ENCODE measurements at places on chromosomes 11 and 22.

- DNase-seq: no peak
Observed at GRCh38 chr11:20163783-20164481, 3.7 kb upstream of the DBX1 start.

- no peak for DNase-seq
Observed at GRCh38 chr22:40817737-40818136, 1.4 kb downstream of the SLC25A17 start.

DNA sequence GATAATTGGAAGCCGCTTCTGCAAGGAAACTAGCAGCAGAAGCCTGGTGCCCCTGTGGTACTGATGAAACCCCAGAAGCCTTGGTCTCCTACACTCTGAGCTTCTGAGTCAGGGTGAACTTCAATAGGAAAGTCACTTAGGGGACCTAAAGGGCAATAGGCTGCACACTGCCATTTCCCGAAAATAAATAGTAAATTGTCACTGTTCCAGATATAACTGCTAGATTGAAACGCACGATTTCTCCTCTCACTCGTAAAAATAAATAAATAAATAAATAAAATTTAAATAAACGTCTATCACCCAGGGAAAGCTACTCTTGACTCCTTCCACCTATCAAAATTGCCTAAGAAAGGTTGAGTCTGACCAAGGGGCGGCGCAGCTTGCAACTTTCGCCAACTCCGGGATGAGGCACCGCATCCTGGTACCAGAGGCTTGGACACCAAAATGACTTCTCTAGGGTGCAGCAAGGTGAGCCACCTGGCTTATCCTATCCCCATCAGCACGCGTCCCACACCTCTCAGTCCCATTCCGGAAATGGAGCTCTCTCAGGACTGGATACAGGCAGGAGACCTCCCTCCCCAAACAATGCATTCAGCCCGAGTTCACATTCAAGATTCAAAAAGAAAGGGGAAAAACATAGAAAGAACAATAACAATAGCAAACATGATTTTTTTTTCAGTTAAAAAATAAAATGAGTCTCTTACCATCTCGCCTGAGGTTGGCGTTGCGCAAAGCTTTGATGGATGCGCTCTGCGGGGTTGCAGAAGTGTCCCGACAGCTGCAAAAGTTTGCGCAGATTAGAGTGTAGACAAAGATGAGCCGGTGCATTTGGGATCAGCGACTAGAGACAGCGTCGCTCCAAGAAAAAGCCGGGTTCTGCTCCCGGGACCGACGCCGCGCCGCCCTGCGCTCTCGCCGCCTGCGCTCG lies 583 bp downstream of the PDGFD start:
- DNase-seq: peak; percentile 21

DNA sequence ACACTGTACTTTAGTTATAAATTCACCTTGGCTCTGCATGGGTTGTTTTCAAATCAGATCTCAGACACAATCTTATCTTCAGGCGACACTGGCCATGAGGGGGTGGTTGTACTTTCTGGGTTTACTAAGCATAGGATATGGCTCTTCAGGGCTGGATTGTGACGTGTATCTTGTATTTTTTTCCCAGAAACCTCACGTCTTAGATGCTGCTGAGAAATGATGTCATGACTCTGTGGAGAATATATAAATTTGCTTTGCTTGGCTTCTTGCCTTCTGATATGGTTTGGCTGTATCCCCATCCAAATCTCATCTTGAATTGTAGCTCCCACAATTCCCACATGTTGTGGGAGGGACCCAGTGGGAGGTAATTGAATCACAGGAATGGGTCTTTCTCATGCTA lies 82.8 kb upstream of the VSTM5 start:
- no peak for DNase-seq

DNA sequence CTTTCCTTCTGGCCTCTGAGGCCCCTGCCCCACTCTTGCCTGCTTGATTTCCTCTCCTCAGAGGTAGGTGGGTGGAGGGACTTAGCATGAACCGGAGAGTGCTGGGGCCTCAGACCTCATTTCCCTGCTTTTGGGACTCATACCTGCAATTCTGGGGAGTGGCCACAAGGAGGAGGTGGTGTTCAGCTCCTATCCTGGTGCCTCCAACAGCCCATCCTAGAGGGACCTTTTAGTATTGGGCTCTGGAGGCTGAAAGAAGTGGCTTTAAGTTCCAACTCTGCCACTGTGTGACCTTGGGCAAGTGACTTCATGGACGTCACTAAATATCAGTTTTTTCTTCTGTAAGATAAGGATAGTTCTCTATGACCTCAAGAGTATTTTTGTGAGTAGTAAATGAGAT lies 98.6 kb downstream of the KIAA1671 start:
- no peak for DNase-seq

- peak; percentile 66 for DNase-seq
Observed at GRCh38 chr11:110490886-110491285, 61.1 kb downstream of the FDX1 start.

- no peak for DNase-seq
Observed at GRCh38 chr11:95086836-95087570, 2.6 kb upstream of the ENDOD1 start.

GRCh38 chr11:76768088-76768908 lies 14.9 kb upstream of the TSKU start:
- no peak for DNase-seq

- DNase-seq: no peak
Observed at GRCh38 chr11:118791961-118792569, 1.1 kb upstream of the DDX6 start.

DNA sequence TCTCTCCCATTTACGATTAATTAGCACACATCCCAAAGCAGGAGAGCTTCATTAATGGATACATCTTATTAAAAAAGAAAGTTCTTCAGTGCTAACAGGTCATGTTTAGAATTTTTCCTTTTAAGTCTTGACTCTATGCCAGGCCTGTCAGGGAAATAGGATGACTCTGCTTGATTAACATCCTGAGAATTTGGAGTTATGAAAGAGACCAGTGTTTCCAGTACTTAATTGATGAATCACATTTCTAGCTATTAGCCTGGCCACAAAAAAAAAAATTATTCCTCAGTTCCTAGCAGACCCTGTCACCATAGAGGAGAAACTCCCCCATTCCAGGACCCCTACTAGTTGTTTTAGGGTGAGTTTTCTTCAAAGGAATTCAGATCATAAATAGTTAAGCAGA lies 23.6 kb upstream of the ME3 start:
- peak; percentile 98 for DNase-seq

GRCh38 chr11:115652094-115652493 lies 147.9 kb upstream of the CADM1 start:
- no peak for DNase-seq
